ENCODE measurements at places on chromosomes 16 and 17.

DNA sequence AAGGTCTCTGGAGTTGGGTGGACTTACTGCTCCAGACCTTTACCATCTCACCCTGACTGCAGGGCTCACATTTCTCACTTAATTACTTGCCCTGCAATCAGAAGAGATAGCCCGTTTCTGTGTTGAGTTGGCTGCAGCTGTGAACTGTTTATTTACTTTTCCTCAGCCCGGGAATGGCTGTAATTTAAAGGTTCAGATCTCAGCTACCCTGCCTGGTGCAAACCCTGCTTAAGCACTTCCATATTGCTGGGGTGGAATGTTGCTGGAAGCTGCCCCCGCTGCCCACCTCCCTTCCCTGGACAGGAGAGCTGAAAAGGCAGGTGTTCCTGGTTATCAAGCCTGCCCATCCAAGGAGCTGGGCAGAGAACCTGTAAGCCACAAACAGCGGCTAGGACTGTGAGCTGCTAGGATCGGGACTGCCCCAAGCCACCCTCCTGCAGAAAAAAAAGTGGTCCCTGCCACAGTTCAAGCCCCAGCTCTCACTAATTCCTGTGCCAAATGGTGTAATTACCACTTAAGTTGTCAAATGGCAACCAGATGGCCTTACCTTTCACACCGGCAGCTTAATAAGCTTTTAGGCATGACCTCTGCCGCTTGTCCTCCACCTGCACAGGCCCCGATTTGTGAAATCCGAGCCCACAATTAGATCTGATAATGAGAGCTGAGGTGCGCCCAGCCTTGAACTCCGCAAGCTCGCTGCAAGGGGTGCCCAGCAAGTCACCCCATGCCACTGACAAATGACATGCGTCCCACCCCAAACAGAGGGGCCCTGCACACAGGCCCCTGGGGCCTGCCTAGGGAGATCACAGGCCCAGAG, 269.8 kb downstream of the C16orf95 start:
- peaks cover 12% of the 10 kb centered on the region for H3K27me3 ChIP-seq
- no peaks in the 10 kb centered on the region for H3K4me1 ChIP-seq
- no peak overlapping the region for H3K4me3 ChIP-seq
- DNase-seq, result no peak
- no peaks in the 10 kb centered on the region for H3K36me3 ChIP-seq

DNA sequence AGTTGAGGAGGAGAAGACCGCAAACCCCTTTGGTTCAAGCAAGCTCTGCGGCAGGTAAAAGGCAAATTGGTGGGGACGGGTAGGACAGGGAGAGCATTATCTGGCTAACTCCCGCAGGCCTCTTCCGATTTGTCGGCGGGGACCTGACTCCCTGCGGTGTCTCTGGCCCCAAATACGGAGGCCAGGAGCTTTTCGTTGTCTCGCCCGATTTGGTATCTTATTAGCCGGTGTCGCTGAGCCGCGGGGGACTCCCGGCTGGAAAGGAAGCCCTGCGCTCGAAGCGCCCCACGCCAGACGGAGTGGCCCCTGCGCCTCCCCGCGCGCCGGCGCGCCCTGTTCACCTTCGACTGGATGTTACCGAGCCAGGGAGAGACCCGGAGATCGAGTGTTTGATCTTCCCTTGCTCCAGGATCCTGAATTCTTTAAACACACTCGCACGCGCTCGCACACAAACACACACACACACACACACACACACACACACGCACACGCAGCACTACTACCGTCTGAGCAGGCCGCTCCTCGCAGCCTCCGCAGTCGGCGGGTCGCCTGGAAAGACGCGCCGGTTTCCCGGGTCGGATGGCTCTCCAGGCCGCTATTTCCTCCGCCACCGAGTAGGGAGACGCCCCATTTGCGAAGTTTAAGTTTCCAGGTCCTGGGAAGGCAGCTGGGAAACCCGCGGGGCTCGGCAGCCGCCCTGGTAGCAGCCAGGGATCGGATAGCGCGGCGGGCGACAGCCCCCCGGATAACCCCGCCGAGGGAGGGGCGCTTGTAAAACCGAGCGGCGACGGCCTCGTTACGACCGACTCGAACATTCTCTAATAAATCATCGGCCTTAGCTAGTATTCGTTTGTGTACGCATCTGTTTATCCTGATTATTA, 3.3 kb downstream of the PRAC1 start:
- peaks cover 40% of the 10 kb centered on the region for H3K4me1 ChIP-seq
- H3K4me3 ChIP-seq, result peak overlapping the region; percentile 74
- peaks cover 49% of the 10 kb centered on the region for H3K27me3 ChIP-seq

- no peaks in the 10 kb centered on the region for H3K36me3 ChIP-seq
- peaks cover 36% of the 10 kb centered on the region for H3K4me1 ChIP-seq
- H3K27me3 ChIP-seq, result no peaks in the 10 kb centered on the region
- H3K4me3 ChIP-seq, result peak overlapping the region; percentile 67
Observed at GRCh38 chr17:28944862-28945741, 6.2 kb downstream of the PHF12 start.

GRCh38 chr16:72840631-72841381, 207.1 kb downstream of the ZFHX3 start:
- H3K27me3 ChIP-seq, result peaks cover 22% of the 10 kb centered on the region
- H3K36me3 ChIP-seq, result peaks cover 4% of the 10 kb centered on the region
- DNase-seq, result no peak
- no peak overlapping the region for H3K4me3 ChIP-seq

DNA sequence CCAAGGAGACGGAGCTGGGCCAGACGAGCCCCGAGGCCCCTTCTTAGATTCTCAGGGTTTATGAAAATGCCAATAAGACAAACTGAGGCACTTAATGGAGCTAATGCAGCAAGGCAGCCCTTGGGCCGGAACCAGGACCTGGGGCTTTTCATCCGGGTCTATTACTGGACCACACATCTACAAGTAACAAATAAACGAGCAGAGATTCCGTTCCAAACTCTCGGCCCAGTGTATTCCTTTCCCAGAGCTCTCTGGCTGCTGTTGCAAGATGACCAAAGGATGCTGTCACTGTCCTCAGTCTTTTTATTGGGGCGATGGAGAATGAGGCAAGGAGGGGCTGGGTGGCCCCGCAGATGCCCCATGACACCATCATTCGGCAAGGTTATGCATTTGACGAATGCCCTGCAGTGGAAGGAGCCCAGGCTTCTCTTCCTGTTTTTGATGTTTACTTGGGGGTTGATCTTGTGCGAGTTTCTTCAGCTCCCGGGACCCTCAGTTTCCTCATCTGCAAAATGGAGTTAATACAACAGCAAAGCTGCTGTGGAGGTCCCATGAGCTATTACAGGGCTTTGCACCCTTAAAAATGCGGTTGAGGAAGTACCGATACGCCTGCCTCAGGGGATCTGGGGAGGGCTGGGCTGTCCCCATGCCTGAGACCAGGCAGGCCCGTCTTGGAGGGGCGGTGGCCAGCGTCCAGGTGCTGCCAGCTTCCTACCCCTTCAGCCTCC, 1.1 kb upstream of the NTN1 start:
- H3K4me3 ChIP-seq, result peak overlapping the region; percentile 76
- peak overlapping the region; percentile 43 for H3K27ac ChIP-seq
- H3K27me3 ChIP-seq, result peaks cover 27% of the 10 kb centered on the region
- H3K4me1 ChIP-seq, result peaks cover 15% of the 10 kb centered on the region
- DNase-seq, result peak; percentile 24
